ENCODE measurements at places on chromosomes 2 and 18.

DNA sequence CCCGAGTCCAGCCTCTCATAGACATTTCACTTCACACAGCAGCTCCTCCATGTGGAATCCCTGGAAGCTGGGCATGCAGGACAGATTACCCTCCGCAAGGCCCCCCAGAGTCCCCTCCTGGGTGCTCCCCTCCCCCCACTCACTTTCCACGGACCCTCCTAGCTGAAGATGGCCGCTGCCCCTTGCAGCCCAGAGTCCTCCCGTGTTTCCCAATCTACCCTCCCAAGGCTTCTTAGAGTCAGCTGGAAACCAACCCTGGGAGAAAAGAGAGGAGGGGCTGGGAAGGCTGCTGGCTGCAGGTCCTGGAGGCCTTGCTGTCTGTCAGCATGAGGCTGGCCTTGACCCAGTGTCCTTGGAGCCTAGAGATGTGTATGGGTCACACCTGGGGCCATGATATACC is 49.0 kb upstream of the HAAO start:
- no peak for DNase-seq

- DNase-seq, result no peak
Observed at GRCh38 chr2:167142554-167142953, 254.3 kb downstream of the XIRP2 start.

GRCh38 chr2:175318542-175318941 is 137.0 kb upstream of the ATP5MC3 start:
- no peak for DNase-seq

GRCh38 chr2:46252891-46253659 is 44.1 kb upstream of the EPAS1 start:
- no peak for DNase-seq

- no peak for DNase-seq
Observed at GRCh38 chr2:167353605-167354280, 465.5 kb downstream of the XIRP2 start.

GRCh38 chr2:9268301-9269080 is 61.9 kb downstream of the ASAP2 start:
- no peak for DNase-seq

GRCh38 chr2:39623917-39624316 is 41.8 kb upstream of the TMEM178A start:
- DNase-seq, result no peak

DNA sequence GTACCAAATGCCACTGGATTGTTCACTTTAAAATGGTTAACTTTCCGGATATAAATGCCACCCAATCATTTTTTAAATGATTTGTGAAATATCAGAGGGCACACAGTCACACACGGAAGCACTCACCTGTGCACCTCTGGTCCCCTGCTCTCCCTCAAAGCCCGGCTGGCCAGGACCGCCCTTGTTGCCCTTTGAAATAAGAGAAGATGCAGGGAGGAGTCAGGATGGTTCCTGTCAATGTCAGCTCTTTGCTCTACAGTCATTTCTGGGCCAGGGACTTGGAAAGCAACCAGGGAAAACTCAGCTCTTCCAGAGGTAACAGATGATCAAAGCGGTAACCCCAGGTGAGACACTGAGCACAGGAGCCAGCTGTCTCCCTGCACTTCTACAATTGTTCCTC is 60.7 kb downstream of the COL6A3 start:
- no peak for DNase-seq

GRCh38 chr18:74457043-74457724 is at the start of gene DIPK1C:
DIPK1C (minus strand) TSS chr18:74457308; CDS start chr18:74457259, 49 bp downstream.
- DNase-seq, result no peak

- DNase-seq, result no peak
Observed at GRCh38 chr2:53209679-53210458, 557.7 kb upstream of the CHAC2 start.

- no peak for DNase-seq
Observed at GRCh38 chr2:69831354-69831905, 2.0 kb downstream of the GMCL1 start.

DNA sequence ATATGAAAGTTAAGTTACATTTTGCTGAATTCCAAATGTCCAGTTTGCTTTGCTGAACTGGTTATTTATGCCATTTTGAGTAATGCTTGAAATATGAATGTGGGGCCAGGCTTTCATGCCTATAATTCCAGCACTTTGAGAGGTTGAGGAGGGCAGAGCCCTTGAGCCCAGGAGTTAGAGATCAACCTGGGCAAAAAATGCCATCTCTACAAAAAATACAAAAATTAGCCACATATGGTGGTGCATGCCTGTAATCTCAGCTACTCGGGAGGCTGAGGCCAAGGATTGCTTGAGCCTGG is 101.2 kb upstream of the ITGA6 start:
- DNase-seq, result no peak

GRCh38 chr18:8478166-8478967 is 130.9 kb upstream of the RAB12 start:
- peak; percentile 19 for DNase-seq

- no peak for DNase-seq
Observed at GRCh38 chr18:10850840-10851239, 298.5 kb downstream of the PIEZO2 start.

DNA sequence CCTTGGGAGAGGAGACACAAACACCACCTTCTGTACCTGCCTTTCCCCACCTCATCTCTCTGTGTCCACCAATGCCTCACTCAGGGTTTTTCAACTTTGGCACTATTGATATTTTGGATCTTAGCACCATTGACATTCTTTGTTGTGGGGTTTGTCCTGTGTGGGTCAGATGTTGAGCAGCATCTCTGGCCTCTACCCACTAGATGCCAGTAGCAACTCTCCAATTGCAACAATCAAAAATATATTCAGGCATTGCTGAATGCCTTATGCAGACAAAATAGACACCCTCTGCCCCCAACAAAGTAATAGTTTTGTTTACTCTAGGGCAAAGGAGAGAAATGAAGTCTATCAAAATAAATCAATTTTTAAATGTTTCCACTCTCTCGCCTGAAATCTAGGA is 1384.3 kb upstream of the NXPH2 start:
- DNase-seq, result no peak

DNA sequence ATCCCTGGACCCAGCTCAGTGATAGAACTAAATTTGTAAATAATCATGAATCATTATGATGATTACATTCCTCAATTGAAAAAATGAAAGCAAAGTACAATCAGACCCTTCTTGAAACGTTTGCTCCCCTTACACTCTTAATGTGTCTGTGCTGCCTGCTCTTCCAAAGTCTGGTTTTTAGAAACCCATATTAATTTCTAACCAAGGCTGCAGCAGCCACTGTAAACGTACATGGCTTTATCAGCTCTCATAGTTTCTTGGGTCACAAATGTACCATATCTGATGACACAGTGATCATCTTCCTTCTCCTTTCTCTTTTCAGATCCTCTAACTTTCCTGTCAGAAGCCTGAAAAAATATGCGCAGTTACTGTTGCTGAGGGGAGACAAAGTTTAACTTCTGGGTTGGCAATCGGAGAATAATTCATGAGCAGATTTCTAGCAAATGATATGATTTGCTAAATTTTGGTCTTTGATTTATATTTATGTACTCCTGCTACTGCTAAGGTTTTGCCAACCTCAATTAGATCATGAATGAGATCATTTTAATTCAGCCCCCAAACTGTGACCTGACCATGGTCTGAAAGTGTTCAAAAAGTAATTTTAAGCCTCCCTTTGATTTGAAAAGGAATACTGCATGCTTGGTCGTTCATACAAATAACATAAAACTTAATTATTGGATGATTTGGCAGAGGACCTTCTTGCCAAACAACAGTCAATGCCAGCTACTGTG is 12.3 kb downstream of the ZEB2 start:
- DNase-seq, result no peak

DNA sequence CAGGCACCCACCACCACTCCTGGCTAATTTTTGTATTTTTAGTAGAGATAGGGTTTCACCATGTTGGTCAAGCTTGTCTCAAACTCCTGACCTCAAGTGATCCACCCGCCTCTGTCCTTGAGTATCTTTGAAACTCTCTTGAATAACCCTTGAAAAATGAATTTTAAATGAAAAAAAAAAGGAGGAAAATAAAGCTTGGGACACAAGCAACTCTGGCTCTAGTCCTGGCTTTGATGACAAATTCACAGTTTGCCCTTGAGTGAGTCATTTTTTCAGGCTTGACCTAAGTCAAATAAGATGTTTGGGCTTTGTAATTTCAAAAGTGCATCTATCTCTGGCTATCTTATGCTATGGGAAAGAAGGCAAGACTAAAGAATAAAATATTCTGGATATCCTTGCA is 79.0 kb upstream of the TRIB2 start:
- no peak for DNase-seq

GRCh38 chr2:39620067-39620466 is 45.6 kb upstream of the TMEM178A start:
- no peak for DNase-seq

GRCh38 chr2:61938511-61938910 is 33.0 kb downstream of the COMMD1 start:
- no peak for DNase-seq

DNA sequence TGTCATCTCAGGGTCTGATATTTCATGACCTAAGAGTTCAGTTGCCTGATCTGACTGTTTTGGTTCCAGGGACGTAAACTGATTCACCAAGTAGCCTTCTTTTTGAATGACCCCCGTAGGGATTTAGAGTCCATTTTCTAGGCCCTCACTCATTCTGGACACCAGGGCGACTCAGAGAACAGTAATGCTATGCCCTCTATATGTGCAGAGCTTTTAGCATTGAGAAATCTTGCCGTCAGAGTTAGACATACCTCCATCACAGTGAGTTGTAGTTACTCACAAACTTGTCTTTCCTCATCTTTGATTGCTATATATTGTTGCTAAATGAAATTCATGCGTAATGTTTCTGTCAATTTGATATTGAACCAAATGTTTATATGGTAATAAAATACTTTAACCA is 92.3 kb downstream of the OSBPL6 start:
- DNase-seq, result no peak

- no peak for DNase-seq
Observed at GRCh38 chr2:187617120-187617519, 62.9 kb upstream of the TFPI start.

GRCh38 chr18:34999756-35000289 is 41.4 kb upstream of the MAPRE2 start:
- no peak for DNase-seq

GRCh38 chr2:60140185-60140584 is 413.3 kb downstream of the BCL11A start:
- no peak for DNase-seq

- no peak for DNase-seq
Observed at GRCh38 chr2:200658278-200658864, 72.6 kb downstream of the AOX1 start.

- DNase-seq, result peak; percentile 6
Observed at GRCh38 chr2:71100195-71100964, 29.6 kb downstream of the MCEE start.

DNA sequence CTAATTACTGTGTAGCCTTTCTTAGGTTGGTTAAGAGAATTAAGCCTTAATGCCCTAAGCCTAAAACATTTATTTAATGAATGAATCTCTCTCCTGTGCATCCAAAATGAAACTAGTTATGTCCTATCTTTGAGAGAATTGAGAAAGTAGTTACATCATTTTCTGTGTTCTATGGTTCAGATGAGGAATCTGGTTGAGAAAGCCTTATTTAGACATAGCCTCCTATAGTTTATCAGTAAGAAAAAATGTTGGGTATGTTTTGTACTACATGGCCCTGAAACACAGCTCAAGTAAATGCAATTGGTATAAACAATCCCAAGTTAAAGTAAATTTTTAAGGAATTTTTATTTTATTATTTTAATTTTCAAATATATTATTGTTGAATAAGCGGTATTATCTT is 25.9 kb upstream of the RAMP1 start:
- no peak for DNase-seq

DNA sequence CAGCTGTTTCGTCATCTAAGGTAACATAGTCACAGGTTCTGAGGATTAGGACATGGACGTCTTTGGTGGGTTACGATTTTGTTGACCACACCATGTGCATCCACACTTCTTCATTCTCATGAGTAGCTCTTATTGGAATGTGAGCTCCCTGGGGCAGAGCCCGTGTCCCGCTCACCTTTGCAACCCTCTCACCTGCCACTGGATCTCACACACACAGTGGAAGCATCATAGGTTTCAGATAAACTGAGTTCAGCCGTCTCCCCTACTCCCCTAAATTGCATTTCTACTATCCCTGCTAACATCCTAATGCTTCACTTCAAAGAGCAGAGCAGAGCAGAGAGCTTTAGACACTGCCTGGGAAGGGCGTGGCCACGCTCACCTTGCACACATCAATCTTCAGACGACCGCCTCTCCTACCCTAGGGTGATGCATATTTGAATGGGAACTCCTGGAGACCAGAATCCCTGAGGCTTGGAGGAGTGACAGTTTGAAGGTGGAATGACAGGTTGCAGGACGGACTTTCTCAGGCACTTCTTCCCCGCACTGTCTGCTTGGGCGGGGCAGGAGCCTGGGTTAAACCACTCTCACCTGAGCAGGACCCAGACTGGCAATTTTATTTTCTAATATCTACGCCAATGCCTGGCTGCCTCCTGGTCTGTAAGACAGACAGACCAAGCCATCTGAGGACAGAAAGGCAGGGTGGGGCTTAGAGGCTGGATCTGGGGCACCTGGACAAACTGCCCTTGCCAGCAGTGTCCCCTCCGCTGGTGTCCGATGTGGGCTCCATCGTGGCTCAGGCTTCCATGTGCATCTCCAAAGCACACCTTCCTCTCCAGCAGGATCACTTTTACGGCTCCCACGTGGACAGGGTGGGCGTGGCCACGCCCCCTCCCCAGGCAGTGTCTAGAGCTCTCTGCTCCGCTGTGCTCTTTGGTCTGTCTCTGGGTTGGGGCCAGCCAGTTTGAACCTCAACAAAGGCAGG is 229.5 kb upstream of the COPS8 start:
- DNase-seq, result no peak

DNA sequence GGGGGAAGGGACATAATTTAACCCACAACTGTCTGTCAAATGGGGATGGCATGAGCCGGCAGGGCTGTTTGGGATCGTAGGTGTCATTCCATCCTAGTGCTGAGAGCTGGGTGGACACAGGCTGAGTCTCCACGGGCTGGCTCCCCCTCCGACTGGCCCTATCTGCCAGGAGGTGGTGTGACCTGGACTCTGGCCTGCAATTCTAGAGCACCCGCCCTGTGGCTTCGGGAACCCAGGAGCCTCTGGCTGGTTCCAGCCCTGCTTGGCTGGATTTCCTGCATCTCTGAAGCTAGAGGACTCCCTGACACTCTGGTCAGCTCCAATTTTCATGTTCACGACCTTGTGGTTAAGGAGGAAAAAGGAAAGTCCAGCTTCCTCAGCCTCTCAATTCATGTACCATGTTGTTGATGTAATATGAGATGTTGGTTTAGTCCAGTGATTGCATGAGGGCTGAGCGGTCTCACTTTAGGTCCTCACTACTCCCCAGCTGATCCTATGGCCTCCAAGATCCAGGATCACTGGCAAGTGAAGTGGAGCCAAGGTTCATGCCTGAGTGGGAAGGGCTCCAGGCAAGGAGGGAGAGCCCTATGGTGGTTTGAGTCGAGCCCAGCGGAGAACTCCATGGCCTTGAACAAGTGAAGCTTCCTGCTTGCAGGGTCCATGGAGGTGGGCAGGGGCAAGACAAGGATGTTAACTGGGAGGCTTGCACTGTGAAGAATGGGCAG is 169.1 kb downstream of the NDUFA10 start:
- DNase-seq, result no peak

DNA sequence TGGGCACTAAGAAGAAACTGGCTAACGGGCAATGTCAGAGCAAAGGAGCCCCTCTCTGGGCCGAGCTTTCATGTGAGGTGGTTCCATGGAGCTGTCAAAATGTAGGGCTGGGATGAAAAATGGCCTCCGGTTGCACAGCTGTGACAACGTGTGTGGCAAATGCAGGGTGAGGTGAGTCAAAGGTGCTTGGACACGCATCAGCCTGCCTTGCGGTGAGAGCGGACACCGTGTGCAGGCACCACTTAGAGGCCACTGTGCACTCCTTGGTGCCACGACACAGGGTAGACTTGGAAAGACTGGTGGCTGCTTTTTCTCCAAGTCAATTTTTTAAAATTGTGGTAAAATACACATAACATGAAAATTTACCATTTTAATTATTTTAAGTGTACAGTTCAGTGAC is 195.4 kb downstream of the ZBTB7C start:
- DNase-seq, result no peak
